ENCODE measurements at places on chromosomes 3 and 15. TPM values are rescaled to one million over a fixed set of nuclear protein-coding genes. Genes with fewer than 3 reads are reported as not detected.

DNA sequence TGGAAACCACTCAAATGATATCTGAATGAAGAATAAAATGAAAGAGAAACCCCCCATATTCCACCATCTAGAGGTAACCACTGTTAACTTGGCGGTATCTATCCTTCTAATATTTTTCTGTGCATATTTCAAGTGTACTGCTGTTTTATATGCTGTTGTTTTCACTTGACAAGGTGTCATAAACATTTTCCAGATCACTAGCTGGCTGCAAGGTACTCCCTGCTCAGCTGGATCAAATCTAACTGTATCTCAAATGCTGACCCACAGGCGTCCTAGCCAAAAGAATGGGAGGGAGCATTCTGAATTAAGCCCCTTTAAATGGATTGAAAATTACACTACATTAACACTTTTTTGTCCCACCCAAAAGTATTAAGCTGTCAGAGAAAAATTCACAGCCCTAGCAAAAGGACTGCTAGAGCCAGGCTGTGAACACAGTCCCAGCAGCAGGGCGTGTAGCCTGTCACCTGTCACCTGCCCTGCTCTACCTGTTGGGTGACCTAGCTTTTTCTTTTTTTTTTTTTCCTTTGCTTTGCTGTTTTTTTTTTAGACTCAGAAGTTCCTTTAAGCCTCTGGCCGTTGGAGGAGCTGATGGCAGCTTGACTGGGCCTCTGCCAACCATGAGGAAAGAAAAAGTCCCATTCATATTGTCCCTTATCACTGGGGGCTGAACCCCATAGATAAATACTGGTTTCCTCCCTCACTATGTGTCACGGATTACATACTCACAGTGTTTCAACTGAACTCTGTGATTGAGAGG, 93.7 kb upstream of the TSC22D2 start:
- DNase-seq = no peak

- DNase-seq = no peak
Observed at GRCh38 chr3:114439284-114439683, 145.5 kb downstream of the TIGIT start.

DNA sequence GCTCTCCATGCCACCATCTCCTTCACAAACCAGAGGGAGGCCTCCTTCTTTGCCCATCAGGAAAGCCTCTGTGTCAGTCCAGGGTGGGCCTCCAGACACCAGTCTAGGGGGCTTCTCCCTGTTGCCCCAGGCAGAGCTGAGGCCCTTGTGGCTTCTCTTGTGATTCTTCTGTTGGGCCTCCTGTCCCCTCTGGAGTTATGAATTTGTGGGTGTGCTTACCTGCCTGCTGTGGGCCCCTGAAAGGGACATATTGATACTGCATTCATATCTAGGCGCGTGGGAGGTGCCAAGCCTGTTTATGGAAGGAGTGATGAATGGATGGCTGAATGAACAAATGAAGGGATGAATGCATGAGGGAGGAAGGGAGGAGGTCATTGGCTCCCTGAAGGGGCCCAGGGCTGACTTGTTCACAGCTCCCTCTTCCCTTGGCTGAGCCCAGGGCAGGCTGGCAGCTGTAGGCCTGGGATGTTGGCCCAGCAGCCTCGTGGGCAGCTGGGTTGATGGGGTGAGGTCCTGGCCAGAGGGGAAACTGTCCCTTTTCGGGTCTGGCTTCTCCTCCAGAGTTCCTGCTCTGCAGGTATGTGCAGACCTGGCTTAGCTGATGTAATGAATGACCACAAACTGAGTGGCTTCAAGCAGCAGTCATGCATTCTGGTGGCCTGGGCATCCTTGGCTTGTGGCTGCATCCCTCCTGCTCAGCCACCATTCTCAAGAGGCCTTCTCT, 195.4 kb downstream of the GOLGA6L6 start:
- no peak for DNase-seq

Gene SPTBN5
- total RNA-seq = 2.1 TPM

DNA sequence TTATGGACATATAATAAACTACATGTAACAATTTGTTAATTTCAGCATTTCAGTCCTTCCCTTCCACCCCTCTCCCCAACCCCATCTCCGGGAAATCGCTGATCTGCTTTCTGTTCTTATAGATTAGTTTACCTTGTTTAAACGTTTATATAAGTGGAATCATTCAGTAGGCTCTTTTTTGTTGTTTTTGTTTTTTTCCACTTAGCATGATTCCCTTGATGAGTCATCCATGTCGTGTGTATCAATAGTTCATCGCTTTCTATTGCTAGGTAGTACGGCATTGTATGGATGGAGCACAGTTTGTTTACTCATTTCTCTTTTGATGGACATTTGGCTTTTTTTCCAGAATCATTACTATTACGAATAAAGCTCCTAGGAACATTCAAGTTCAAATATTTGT, 23.5 kb upstream of the AMOTL2 start:
- DNase-seq = no peak

DNA sequence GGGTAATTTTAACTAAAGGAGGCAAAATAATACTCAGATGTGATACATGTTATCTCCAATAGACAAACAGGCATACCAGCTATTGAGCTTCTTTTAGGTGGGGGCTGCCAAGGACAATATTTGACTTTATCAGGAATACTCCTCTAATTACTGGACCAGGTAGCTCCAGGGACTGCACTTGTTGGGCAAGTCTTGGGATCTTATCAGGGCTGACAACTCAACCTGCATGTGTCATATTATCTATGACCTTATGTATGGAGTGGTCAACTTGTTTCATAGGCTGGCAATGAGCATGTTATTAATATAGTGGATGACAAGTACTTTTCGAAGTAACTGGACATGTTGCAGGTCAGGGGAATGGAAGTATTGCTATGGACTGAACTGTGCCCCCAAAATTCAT, 15.0 kb upstream of the ZNF445 start:
- DNase-seq = no peak

DNA sequence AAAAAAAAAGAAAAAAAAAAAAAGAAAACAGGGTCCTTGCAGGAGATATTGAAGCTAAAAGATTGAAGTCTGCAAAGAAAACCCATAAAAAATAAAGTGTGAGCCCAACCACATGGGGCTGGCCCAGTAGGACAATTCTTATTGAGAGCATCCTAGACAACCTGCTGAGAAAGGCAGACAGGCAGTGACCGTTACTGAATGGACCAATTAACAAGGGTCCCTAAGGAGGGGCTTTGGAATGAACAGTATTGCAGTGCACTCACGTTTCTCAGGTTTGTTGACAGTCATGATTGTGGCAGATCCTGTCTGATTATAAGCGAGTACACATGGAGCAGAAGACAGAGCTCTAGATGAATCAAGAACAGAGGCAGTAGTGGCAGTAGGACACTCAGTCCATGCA, 168.6 kb downstream of the LSAMP start:
- no peak for DNase-seq

DNA sequence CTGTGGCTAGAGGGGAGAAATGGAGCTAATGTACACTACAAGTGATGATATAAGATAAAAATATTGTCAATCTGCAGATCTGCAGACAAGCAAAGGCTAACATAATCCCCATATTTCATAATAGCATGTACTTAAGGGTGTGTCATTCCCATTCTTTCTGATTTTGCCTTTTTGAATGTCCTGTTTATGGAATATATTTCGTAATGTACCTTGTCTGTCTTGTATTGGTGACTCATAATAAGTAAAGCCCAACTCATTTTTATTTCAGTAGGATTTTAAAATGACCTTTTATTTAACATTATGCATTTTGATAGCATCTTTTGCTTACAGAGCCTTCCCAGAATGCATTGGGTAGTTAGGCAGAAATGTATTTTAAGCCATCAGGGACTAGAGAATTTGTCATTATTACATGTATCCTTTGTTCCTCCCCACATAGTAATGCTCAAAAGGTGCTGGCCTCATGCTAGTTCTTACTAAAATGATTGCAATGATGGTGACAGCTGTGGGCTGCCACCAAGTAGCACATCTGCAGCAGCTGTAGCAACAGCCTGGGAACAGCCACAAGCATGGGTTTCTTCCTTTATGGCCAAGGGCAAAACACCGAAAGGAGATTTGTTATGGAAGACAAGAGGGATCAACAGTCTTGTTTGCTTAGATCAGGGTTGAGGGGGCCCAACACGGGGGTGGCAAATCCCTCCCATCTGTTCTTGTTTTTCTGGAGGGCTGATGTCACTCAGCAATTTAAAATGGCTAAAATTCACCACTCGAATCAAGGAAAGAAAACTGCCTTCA, 188.5 kb downstream of the CADPS start:
- DNase-seq = no peak

- DNase-seq = no peak
Observed at GRCh38 chr3:187992609-187993008, 161.3 kb upstream of the LPP start.

Gene COLQ
- total RNA-seq = 0.64 TPM

GRCh38 chr15:47768735-47769134, 51.4 kb downstream of the SEMA6D start:
- DNase-seq = no peak

GRCh38 chr15:100764778-100765466, 114.7 kb upstream of the ALDH1A3 start:
- DNase-seq = no peak

All from Panc1 (cell line).